Activated CD4-positive, alpha-beta T cell treated with anti-CD3 and anti-CD28 coated beads, Interleukin-2, Interleukin-6, amounts not matched to agents 100 ng/mL and 50 ng/mL, durations not matched to agents 16 hours and 8 hours (primary cell): ENCODE measurements at places on chromosomes 16 and 17.

GRCh38 chr17:60315650-60316049 lies 76.3 kb downstream of the USP32 start:
- no peak for DNase-seq

DNA sequence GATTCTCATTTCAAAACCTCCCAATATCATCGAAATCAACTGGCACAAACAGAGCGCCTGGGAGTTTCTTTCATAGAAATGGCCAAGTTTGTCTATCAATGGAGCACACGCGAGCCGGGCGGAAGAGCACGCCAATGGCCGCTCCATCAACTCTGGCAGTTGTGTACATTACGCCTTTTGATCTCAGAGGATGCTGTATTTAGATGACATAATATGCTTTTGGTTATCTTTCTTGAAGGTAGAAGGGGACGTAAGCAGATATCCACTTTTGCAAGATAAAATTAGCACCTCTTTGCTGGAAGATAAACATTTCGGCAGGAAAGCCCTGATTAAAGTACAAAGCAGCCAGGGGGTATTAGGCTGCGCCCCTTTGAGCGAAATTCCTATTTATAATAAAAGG lies 287.4 kb downstream of the IRF8 start:
- DNase-seq: no peak

GRCh38 chr17:34980353-34980680 lies at the start of gene LIG3:
Gene LIG3, plus strand, starts transcription at chr17:34980512. Its CDS starts 2,494 bp downstream, at chr17:34983006.
- peak; percentile 96 for DNase-seq

GRCh38 chr16:3400446-3400778 lies 392 bp downstream of the ZSCAN32 start:
- no peak for DNase-seq

- no peak for DNase-seq
These were observed 438.0 kb upstream of the ZFHX3 start for GRCh38 chr16:73485880-73486279.

DNA sequence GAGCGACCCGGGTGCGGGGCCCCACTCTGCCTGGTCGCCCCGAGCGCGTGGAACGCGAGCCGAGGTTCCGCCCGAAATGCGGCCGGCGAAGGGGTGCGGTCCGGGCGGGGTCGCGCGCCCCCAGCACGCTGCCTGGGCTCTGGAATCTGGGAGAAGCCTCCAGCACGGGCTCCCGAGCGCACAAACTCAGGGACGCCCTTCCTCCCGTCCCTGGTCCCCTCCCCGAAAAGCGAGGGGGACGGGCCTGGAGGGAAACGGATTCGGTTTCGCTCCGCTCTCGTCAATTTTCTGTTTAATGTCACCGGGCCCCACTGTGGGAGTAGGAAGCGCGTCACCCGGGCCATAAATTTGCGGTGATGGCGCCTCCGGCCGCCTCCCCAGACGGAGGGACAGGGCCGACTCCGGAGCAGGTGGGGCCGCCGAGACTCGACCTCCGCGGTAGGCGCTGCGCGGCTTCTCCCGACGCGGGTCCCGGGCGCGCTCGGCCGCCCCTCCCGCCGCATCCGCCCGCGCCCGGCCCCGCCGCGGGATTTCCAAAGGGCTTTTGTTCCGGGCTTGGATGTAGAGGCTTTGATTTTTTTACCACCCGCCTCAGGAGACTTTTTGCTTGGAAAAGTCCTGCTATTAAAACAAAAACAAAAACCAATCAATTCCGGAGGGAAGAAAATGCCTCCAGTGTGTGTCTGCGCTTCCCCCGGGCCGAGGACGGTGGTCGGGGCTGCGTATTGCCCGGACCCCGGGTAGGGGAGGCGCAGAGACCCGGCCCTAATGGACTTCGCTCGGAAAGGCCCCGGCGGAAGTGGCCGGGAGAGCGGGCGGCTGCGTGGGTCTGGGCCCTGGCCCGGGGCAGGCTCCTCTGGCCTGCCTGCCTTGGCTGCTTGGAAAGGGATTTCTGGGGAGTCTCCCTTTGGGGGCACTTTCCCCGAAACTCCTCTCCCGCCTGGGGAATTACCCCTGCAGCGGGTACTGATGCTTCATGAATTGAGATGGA lies 7.9 kb upstream of the BAHCC1 start:
- peak; percentile 27 for DNase-seq

DNA sequence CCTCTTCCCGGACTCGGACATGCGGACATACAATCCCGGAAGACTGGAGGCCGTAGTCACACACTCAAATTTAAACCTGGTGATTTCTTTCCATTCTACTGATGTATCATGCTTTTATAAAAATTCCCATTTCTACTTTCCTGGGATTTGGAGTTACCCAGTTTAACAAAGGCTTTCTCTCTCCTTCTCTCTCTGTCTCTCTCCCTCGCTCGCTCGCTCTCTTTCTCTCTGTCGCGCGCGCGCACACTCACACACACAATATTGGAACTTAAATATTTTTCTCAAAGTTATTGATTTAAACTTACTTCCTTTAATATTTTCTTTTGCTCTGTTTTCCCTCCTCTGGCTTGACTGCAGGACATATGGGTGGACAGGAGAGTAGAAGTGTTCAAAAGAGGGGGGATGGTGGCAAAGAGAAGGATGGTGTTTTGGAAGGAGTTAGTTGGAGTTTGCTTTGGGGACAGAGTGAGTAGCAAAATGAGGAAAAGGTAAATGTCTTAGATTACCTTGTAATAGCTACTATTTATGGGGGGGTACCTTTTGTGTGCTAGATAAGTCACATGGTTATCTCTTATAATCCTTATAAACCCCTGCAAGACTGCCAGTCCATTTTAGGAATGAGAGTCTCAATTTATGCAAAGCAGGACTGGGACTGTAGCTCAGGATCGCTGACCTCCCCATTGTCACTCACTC lies 878 bp upstream of the TRIM25 start:
- no peak for DNase-seq

DNA sequence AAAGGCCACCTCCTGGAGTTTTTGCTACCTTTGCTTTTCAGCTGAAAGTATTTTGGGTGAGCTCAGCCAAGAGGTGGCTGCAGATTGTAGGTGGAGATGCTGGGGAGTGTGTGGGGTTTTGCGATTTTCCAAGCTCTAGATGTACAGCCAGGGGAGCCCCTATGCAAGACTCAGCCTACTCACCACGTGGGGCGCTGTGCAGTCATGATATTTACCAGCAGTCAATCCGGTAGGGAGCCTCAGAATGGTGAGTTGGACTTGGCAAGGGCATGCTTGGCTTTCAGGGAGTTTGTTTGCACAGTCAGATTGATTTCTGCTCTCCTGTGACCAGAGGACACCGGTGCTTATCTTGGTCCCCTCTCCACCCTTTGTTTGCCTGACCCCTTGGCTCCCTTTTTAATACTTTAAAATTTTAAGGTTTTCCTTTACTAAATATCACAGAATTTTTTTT lies 175.3 kb downstream of the UTP18 start:
- peak; percentile 67 for DNase-seq

GRCh38 chr16:9260666-9261065 lies 169.2 kb downstream of the HAPSTR1 start:
- DNase-seq: no peak

GRCh38 chr17:59669411-59669810 lies 37.8 kb downstream of the PTRH2 start:
- DNase-seq: no peak

DNA sequence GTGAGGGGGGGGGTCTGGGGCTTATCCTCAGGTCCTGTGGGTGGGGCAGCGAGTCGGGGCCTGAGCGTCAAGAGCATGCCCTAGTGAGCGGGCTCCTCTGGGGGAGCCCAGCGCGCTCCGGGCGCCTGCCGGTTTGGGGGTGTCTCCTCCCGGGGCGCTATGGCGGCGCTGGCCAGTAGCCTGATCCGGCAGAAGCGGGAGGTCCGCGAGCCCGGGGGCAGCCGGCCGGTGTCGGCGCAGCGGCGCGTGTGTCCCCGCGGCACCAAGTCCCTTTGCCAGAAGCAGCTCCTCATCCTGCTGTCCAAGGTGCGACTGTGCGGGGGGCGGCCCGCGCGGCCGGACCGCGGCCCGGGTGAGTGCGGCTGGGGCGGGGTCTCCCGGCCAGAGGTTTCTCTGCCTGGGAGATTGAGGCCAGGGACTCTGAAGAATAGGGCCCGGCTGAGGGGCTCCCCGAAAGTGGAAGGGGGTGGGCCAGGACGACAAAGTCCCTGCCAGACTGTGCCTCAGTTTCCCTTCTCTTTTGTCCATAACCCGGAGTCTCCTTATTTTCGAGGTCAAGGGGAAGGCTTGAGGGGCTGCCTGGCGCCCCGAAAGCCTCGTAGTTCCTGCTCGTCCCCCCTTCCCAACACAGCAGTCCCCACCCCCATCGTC lies at the start of gene FGF11:
FGF11 (plus strand) TSS at position 51 of the 651 bp plus-strand sequence; CDS start at position 160, 109 bp downstream.
- no peak for DNase-seq

DNA sequence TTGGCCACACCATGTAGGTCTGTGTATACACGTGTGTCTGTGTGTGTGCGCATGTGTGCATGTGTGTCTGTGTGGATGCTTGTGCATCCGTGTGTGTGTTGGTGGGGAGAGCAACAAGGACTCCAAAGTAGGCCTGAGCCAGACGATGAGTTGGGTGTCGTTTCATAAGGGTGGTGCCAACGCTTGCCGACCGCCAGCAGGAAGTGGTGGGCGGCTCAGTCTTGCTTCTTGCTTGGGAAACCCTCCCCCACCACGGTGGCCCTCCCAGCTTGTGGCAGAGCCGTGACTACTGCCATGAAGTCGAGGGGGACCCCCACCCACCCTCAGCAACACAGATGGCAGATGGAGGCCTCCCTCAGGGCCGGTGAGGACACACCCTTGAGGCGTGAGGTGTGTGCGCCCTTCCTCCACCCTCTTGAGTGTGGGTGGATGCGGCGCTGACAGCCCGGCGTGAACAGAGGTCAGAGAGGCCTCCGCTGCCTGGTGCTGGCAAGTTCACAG lies 17.5 kb downstream of the SBK1 start:
- peak; percentile 75 for DNase-seq

DNA sequence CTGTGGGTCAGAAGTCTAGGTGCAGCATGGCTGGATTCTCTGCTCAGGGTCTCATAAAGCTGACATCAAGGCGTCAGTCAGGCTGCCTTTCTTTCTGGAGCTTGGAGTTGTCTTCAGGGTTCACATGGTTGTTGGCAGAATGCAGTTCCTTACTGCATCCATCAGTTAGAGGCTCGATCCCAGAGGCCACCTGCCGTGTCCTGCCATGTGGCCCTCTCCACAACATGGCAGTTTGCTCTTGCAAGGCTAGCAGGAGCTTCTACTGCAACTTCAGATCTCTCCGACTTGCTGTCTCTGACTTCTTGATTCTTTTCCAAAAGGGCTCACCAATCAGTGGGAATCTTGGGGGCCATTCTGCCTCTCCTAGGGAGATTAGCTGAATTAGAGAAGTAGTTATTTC lies 11.9 kb downstream of the PITPNC1 start:
- no peak for DNase-seq

DNA sequence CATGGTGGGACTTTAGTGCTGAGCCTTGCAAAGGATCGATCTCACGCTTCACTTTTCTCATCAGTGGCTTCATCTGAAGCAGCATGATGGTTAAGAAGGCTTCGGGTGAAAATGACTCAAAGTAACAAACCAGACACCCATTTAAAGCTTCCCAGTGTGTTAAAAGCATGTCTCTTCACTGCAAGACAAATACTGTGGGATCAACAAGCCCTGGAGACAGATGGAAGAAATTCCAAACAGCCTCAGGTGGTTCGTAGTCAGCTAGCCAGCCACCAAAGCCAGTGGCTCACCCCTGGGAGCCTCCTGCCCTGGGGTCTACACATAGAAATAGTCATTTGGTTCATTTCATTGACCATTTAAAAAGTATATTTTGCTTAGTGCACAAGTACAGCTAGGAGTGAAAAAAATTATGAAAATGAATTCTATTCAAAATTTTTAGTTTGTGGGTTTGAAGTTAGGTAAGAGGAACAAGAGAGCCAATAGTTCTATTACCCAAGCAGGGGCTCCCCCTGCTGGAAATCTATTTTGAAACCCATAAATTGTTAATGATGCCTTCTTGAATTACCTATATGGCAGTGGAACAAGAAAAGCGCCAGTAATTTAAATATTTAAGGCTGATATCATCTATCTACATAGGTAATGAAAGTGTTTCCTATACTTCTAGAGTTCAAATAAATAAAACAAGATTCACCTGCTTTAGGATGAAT lies 51.6 kb downstream of the PMP22 start:
- peak; percentile 8 for DNase-seq

GRCh38 chr16:57196286-57196685 lies 10.2 kb downstream of the RSPRY1 start:
- DNase-seq: no peak

DNA sequence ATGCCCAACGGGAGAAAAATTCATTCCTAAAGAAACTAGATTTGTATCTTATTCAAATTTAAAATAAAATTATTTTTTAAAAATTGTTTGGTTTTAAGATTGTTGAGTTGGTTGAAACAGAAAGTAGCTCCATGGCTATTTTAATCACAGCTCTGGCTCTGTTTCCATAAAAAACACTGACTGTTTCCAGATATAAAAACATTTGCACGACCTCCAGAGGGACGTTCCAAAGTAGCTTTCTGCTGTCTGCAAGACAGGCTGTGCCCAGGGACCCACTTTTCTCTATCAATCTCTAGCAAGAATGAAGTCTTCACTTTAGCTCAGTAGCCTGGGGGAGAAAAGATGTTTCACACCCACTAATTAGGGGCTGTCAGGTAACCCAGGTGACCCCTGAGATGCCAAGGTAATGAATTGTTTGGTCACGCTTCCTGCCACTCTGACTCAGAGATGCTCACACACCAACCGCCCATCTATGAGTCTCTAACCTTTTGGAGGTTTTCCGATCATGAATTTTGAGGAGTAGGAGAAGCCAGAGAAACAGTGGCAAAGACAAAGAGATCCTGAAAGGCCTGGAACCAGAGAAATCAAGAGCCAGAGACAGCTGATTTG lies 220.1 kb upstream of the SOX9 start:
- no peak for DNase-seq

DNA sequence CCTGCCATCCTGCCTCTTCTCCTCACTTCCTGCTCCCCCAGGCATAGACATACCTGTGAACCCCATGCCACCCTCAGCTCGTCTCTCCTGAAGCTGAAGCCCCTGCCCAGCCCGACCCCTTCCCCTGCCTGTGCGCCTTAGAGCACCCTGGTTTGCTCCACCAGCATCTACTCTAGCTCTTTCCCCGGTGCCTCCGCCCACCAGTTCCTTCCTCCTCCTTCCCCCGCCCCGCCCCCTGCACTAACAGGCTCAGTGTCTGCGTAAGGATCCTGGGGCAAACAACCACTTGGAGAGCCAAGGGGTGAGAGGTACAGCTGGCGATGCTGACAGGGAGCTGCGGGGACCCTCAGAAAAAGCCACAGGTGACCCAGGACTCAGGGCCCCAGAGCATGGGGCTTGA lies 1.9 kb downstream of the GPR142 start:
- DNase-seq: peak; percentile 58

DNA sequence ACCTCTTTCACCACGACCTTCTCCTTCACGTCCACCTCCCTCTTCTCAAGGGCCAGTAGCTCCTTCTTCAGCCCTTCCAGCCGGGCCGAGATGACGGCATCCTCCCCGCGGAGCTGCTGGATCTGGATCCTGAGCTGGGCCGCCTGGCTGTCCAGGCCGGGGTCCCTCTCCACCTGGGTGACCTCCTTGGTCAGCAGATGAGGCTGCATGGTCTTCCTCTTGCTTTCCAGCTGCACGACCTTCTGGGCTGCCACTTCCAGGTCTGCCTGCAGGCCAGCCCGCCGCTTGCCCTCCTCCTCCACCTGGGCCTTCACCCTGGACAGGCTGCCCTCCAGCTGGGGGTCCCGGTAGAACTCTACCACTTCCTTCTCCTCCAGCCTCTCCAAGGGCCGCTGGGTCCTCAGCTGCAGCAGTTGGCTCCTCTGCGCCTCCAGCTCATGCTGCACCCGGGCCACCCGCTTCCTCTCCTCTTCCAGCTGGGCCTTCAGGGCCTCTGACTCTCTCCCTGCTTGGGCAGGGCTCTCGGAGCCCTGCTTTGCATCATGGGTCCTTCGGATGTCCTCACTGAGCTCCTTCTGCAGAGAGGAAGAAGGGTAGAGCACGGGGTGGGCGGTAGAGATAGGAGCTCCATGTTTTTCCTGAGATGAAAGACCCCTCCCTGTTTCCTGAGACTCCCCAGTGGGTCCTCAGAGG lies 9.5 kb downstream of the CDK3 start:
- no peak for DNase-seq
